Stimulated activated CD8-positive, alpha-beta memory T cell treated with anti-CD3 and anti-CD28 coated beads, Interleukin-15, amount 100 ng/mL, for 4 hours (primary cell): ENCODE measurements at places on chromosomes 12 and 14.

DNA sequence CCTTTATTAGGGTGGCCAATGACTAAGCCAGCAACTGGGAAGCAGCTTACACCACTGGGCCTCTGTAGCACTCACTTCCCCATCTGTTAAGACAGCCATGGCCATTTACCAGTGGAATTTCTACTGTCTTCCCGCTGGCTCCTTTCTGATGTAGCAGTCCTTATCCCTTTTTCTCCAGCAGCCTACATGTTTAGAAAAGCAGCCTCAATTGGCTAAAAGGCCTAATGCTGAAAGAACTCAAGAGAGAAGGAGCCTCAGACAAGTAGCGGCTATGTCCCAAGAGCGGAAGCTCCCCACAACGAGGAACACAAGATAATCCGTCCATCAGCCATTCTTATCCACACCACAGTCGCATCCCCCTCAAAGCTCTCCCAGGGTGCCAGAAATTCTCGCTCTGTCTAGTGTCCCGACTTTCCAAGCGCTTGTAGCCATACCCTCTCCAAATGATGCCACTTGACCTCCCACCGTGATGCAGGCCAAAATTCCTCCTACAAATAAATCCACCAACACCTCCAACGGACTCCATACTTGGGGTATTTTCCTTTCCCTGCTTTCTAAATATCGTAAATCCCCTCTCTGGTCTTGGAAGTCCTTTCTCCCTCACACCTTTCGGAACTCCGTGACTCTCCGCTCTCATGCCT lies 624 bp downstream of the M6PR start:
- no peak for DNase-seq

- DNase-seq, result no peak
Measured at GRCh38 chr12:69929125-69929524, 104.1 kb downstream of the MYRFL start.

- no peak for DNase-seq
Measured at GRCh38 chr12:121127501-121127900, 5.2 kb upstream of the P2RX7 start.

GRCh38 chr14:89164168-89165073 lies 252.6 kb downstream of the FOXN3 start:
- DNase-seq, result no peak

DNA sequence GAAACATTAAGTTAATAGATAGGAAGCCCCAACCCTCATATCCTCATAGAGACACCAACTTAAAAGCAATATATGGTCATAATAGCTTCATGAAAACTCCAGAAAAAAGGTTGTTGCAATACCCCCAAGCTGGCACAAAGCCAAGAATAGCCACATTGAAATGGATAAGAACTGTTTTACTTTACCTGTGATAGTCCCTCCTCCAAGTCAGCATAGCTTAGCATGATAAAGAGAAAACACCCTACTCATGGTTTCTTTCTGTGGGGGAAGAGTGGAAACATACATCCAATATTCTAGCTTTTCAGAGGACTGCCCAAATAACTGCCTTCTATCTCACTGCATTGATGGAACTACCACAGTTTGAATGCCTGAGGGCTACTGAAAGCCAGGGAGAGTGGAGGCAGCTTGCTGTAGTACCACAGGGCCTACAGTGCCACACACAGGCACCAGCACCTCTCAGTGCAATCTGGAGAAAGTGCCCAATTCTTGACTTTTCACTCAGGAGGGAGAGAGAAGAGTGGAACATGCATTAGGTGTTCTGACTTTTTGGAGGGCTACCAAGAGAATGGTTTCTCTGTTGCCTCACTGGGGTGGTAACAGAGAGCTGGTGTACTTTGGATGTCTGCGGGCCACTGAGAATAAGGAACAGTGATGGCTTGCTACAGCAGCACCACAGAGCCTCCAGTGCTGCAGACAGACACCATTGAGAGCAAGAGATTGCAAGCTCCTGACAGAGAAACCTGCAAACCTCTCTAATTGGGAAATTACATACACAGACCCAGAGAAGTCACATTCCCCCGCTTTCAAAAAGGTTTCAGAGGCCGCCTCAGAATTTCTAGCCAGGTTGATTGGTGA lies 157.1 kb upstream of the GARIN2 start:
- DNase-seq, result no peak

DNA sequence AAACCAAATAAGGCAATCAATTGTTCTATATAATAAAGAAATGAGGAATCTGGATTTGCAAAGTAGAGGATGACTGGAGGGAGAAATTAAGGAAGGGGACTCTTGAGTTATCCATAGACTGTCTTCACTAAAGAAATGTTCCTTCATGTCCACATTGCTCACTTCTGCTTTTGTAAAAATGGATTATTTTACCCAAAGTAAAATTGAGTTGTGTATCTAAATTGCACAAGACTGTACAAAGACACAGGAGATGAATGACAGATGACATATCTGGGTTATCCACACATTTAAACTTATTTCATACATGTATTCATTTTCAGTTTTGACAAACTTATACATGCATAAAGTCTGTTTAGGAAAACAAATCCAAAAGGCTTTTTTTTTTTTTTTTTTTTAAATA lies 11.3 kb downstream of the ATP2B1 start:
- no peak for DNase-seq

DNA sequence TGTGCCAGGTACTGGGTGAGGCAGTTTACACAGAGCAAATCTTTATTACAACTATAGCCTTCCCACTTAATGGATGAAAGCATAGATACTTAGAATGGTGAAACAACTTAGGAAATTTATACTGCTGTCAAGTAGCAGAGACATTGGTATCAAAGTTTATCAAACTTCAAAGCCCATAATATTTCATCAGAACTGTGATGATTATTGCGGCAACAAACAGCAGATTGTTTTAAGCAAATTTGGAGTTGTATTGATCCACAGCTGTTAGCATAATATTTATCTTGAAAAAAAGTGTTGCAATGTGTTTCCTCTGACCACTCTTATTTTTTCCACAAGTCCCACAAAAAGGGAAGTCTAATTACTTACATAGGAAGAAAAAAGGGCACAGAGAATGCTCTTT lies 2.0 kb upstream of the SLCO1B3 start:
- no peak for DNase-seq

DNA sequence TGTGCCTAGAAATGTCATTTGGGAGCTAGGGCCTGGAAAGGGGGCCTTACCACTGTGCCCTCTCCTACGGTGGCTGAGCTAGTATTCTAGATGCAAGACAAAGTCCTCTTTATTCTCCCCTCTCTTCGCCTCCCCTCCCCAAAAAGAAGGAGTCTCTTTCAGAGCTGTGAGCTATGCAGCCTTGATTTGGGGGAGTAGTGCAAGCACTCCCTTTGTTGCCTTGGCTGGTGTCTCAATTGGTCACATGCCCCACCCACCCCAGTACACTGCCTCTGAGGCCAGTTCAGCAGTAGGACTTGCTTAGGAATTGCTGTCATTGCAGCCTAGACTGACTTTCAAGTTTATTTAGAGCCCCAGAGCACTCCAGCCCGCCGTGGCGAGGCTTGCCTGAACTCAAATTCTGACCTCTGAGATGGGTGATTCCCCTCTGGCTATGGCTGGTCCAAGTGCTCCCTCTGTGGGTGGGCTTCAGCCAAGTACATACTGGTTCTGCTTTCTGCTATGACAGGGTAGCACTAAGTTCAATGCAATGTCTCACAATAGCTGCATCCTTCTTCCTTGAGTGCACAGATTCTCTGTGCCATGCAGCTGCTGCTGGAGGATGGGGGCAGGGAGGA lies 37.0 kb upstream of the FBXO33 start:
- no peak for DNase-seq

- no peak for DNase-seq
Measured at GRCh38 chr12:14723763-14724162, 27.4 kb upstream of the GUCY2C start.

- no peak for DNase-seq
Measured at GRCh38 chr14:93301821-93302447, 30.9 kb downstream of the BTBD7 start.

- no peak for DNase-seq
Measured at GRCh38 chr12:51222461-51222860, 4.6 kb upstream of the POU6F1 start.
